ENCODE measurements at places on chromosomes 1 and 21.

DNA sequence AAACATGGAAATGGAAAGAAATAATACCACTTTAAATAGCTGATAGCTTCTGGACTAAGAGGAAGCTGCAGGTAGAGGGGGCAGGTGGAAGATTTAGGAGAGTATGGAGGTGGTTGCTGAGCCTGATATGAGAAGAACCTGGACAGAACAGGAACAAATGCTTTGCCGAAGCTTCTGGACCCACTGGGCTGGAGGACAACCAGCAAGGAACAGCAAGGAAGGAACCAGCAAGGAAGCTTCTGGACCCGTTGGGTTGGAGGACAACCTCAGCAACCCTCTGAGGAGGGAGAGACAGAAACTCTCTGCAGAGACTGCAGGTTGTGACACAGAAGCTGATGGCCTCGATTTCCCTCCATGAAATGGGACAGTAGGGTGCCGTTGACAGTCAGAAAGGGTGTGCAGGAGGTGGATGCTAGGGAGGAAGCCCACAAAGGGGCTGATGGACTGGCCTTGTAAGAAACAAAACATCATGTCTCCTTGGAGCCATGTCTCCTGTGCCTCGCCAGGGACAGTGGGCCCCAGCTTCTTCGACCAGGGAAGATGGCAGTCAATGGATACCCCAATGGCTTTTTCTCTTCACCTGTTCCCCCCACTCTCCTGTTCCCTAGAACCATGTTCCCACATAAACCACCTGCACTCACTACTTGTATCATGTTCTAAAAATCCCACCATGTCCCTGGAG lies 8.3 kb upstream of the WNT3A start:
- DNase-seq: no peak

GRCh38 chr1:178629252-178630154 lies 95.5 kb upstream of the RALGPS2 start:
- peak; percentile 94 for DNase-seq

- no peak for DNase-seq
These were observed 43.4 kb upstream of the HSD3B1 start for GRCh38 chr1:119463569-119463968.

DNA sequence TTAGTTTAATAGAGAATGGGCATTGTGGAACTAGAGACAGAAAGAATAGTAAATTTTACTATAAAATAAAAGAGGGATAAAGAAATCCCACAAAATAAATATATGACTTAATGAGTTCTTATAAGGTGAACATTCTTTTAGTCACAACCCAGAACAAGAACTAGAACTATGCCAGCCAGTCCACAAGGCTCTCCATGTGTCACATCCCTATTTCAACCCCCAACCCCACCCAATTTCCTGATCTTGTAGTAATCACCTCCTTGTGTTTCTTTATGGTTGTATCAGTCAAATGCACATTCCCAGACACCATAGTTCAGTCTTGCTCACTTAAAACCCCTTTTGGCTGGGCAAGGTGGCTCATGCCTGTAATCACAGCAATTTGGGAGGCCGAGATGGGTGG lies 662.3 kb upstream of the CAMK1G start:
- no peak for DNase-seq

- no peak for DNase-seq
These were observed 445.5 kb downstream of the MATN1 start for GRCh38 chr1:30277911-30278310.

- peak; percentile 31 for DNase-seq
These were observed 4.3 kb downstream of the TRABD2B start for GRCh38 chr1:47992720-47993415.

All from AG08395 (cell line).